8988T (cell line): ENCODE measurements at places on chromosomes 16 and 17.
A peak's percentile ranks its signal among the peaks of the same experiment; 100 is the strongest.

DNA sequence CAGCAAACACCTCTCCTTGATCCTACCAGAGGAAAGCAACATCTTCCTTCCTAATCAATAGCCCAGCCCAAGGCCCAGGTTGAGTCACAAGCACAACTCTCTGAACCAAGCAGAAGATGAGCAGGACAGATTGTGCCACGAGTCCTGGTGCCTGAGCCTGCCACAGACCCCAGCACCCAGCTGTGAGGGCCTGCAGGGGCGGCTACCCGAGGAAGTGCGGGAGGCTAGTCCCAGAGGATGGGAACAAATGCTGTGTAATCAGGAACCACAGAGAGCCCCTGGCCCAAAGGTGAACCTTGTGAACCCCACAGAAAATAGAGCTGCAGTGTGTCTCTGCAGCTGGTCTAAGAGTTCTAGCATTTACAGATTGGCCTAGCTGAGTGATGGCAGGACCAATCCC, 126.8 kb upstream of the HSBP1 start:
- DNase-seq: no peak

DNA sequence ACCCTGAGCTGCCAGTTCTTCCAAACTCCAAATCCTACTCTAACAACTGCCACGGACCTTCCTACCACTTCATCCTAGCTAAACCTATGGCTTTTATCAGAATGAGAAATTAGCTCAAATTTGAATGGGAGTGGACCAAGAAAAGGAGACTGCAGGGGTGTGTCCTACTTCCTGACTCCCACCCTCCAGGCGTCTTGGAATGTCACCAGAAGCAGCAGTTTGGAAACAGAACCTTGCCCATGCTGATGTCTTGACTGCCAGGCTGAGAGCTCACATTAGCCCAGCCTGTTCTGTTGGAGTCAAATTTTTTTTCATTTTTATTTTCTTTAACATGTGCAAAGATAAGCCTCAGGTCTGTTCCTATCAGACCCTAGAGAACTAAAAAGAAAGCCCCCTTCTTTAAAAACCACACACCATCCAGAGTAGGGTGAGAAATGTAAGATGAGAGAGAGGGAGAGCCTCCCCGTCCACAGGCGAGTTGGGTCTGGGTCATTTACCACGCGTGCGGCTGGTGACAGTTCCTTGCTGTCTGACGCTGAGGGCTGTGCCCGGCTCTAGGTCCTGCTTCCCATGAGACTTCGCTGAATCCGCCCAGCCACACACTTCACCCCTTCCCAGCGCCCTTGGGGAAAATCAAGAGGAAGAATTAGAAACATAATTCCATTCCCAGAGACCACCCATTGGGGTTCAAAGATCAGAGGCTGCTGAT, 54.3 kb downstream of the WNT3 start:
- no peak for DNase-seq

GRCh38 chr16:81634380-81635062, 144.6 kb upstream of the PLCG2 start:
- DNase-seq: no peak

DNA sequence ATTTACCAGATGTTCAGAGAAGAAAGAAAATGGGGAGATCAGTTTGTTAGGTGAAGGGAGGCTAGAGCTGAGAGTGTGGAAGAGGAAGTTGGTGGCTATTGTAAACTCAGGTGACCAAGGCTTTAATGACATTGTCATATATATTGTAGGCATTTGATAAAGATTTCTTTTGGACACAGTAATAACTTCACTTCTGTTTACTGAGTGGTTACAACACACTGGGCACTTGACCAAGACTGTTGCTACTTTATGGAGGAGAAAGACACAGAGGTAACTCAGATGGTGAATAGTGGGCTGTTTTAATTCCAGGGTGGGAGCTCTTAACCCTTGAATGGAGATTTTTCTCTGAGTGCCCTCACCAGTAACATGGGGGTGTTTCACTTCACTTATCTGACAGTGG, 46.0 kb downstream of the TNRC6A start:
- no peak for DNase-seq

- no peak for DNase-seq
These were observed 20.4 kb downstream of the GAS7 start for GRCh38 chr17:10177913-10178505.

DNA sequence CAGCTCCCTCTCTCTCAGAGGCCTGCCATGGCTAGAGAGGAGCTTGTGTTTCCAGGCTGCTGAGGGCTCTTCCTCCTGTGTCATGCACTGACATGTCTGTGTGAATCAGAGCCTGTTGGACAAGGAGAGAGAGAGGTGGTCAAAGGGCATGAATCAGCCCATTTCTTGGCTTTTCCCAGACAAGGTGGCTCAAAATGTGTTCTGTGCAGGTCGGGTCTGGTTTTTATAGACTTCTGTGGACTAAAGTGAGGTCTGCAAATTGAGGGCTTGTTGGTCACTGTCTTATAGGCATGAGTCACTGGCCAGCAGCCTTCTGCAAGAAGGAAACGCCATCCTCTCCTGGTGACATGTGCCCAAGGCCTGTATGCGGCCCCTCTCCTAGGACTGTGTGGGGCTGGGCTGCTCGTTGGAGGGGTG, 97.9 kb downstream of the FOXL1 start:
- DNase-seq: no peak

DNA sequence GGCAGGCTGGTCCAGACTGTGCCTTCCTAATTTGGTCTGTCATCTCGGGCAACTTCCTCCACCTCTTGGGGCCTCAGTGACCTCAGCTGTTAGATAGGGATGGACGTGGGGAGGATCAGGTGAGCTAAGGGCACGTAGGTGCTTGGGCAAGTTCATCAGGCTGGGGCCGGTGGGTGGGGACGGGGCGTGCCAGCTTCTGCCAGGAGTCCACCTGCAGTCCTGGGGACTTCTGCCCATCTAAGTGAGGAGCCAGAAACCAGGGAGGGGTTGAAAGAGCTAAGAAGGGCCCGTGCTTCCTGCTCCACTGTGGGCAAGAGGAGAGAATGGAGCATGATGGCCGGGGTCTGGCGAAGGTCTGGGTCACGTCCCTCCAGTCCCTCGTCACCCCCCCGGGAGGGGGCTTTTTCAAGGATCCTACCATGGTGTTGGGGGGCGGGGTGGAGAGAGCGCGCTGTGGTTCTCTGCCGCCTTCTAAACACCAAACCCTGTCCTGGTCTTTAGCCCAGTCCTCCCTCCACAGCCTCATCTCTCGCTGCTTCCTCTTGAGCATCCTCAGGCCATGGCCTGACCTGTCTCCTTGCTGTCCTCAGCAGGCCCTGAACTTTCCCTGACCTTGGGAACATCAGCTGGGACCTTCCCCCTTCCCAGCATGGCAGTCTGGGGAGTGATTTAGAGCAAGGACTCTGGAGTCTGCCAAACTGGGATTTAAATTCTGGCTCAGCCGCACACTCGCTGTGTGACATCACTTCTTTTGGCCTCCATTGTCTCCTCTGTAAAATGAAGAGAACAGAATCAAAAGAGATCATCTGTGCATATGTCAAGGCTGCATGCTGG, 21.6 kb downstream of the SPNS2 start:
- DNase-seq: no peak

GRCh38 chr16:3216263-3216640, 18.7 kb downstream of the ZNF200 start:
- DNase-seq: no peak

DNA sequence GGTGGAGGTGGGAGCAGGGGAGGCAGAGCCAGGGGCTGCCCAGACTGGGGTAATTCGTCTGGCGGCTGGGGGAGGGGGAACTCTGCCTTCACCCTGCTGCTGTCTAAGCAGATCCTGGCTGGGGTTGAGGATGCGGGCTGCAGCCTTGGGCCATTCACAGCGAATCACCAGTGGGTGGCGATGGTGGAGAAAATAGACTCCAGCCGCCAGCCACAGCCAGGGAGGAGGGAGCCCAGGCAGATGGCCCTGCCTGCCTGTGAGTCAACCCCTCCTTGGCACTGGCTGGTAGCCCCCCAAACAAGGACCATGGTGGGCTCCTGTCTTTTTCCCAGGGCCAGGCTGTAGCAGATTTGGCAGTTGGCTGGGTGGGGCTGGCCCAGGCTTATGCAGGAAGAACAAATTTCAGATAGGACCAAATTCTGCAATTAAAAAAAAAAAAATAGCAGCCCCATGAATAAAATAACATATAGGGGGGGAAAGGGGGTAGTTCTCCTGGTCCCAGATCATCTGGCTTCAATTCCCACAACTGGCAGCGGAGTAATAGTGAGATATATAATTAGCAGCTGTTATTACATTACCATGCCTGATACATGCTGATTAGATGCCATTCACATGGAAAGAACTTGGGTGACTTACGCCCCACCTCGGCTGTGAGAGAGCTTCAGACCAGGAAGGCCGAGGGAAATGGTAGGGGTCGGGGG, 41.5 kb upstream of the CDH5 start:
- peak; percentile 90 for DNase-seq

- no peak for DNase-seq
These were observed 744 bp upstream of the METRNL start for GRCh38 chr17:83078378-83079351.

GRCh38 chr17:45791935-45792334, 7.8 kb downstream of the CRHR1 start:
- no peak for DNase-seq

- no peak for DNase-seq
These were observed 5.9 kb downstream of the CCL7 start for GRCh38 chr17:34275881-34276280.

DNA sequence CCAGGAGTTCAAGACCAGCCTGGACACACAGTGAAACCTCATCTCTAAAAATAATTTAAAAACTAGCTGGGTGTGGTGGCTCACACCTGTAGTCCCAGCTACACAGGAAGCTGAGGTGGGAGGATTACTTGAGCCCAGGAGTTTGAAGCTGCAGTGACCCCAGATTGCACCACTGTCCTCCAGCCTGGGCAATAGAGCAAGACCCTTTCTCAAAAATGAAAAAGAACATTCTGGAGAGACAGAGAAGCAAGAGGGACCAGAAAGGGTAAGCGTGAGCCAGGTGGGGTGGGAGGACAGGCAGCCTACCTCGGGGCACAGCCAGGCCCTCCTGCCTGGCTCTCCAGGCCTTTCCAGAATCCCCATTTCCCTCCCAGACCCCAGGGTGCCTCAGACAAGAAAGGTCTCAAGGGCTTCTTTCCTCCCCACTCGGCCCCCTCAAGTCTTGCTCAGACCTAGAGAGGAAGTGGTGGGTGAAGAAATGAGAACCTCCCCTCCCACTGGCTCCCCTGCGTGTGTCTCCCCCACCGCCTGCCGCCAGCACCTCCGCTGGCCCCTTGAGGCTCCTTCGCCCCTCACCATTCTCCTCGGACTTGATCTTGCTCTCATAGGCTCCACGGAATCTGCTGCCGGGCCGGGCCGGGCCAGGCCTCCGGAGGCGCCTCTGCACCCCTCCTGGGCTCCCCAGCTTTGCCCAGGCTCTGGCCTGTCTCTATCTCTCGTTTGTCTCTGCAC, 503 bp downstream of the C16orf54 start:
- no peak for DNase-seq
